ENCODE measurements at places on chromosomes 5 and 9.

DNA sequence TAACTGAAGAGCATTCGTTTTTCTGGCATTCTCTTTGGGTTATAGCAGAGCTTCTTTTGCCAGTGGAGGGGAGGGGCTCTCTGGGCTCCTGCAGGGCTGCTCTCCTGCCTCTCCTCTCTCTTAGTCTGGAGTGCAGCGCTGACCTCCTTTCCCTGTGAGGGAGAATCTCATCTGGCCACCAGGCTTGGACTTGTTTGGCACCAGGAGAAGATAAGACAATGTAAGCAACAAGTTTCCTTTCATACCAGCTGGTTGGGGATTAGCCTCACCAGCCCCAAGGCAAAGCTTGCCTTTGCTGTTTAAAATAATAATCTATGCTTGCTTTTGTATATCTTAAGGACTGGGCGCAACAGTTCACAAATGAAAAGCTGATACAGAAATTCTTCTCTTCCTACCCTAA is 196.4 kb downstream of the TLE4 start:
- no peak for DNase-seq

DNA sequence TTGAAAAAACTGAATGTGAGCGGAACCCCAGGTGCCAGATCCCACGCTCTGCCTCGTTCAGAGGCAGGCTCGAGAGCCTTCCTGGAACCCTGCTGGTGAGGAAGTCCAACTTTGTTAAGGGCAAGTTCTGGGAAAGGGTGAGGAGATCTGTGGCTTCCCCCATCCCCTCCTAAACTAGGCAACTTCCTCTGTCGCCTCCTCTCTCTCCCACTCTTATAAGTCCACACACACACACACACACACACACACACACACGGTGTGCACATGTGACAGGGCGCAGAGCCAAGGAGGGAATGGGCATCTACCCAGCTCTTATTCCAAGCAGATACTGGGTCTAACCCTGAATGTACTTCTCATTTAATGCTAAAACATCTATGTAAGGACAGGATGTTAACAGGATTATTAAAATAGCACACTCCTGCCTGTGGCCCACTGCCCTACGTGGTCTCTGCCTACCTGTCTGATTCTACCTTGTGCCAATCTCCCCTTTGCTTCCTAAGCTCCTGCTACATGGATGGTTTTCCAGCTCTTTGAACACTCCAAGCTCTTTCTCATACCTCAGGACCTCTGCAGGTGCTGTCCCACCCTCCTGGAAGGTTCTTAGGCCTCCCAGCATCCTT is 72.4 kb upstream of the FBXW11 start:
- DNase-seq = no peak

- no peak for DNase-seq
These were observed 135.9 kb upstream of the RAD23B start for GRCh38 chr9:107147134-107147533.

GRCh38 chr5:34916518-34916917 is 1.0 kb downstream of the BRIX1 start:
- DNase-seq = no peak

GRCh38 chr9:116066221-116066620 is 87.4 kb upstream of the PAPPA start:
- no peak for DNase-seq

DNA sequence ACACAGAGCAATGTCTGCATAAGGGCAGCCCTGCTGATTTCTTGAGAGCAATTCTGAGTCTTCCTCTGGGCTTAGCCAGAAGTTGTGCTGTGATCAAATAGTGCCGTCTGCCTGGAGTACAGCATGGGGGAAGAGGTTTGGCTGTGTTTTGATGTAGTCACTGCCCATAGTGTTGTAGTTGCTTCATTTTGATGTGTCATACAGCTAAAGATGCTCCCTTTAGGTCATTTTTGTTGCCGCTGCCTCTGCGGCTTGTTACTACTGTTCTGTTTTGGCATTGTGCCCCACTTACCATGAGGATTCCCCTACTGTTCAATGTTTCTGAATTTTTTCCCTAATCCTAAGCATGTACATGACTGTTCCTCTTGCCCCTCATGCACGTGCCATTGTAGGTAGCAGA is 23.0 kb downstream of the SLC36A1 start:
- DNase-seq = no peak

DNA sequence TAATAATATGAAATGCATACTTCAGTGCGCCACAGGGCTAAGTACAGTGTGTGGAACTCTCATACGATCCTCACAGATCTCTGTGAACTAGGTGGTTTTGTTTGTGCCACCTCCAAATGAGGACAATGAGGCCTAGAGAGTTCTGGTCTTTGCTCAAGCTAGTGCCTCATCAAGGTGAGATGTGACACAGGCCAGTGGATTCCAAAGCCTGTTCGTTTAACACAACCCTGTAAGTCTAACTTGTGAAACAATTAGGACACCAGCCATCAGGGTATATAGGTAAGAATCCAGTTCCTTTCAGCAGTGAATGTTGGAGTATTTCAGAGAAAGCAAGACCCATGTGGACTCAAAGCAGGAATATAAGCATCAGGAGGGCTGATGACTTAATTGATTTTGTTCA is 130.7 kb upstream of the GAS1 start:
- no peak for DNase-seq

- no peak for DNase-seq
These were observed 66.7 kb upstream of the FOXE1 start for GRCh38 chr9:97786341-97786740.

GRCh38 chr5:129245489-129245888 is 150.9 kb downstream of the ISOC1 start:
- DNase-seq = no peak

GRCh38 chr5:58153255-58153654 is 306.6 kb downstream of the PLK2 start:
- DNase-seq = no peak

DNA sequence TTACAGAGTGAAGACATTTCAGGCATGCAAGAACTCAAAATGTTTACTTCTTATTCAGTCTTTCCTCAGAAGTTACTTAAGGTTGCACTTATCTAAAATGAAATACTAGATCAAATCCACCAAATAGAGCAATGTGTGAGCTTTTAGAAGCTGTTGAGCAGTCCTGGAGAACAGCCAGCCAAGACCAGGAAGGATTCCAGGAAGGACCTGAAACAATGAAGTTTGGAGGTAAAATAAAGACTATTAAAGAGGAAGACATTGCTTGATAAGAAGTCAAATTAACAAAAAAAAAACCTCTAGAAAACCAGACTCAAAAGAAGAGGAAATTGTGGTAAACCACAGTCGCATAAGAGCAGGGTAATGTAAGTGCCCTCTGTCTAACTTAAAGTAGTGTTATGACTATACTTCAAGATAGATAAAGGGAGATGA is 156.2 kb upstream of the S1PR3 start:
- DNase-seq = no peak

DNA sequence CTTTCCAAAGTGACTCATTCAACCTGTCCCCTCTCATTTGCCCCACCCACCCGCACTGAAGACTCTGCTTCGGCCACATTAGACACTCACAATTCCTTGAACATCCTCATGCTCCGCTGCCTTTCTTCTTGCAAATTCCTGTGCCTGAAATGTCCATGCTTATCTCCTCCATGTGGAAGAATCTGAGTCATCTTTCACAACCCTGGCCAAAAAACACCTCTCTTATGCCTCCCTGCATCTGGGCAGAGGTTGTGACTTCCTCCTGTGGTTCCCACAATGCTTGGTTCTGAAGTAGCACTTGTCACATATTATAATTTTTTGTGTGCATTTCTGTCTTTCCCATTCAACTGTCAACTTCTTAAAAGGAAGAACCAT is 238.6 kb downstream of the ENC1 start:
- no peak for DNase-seq

GRCh38 chr5:6403416-6403815 is 25.1 kb upstream of the MED10 start:
- DNase-seq = no peak

- DNase-seq = no peak
These were observed 233.7 kb downstream of the SMARCA2 start for GRCh38 chr9:2248768-2249265.

DNA sequence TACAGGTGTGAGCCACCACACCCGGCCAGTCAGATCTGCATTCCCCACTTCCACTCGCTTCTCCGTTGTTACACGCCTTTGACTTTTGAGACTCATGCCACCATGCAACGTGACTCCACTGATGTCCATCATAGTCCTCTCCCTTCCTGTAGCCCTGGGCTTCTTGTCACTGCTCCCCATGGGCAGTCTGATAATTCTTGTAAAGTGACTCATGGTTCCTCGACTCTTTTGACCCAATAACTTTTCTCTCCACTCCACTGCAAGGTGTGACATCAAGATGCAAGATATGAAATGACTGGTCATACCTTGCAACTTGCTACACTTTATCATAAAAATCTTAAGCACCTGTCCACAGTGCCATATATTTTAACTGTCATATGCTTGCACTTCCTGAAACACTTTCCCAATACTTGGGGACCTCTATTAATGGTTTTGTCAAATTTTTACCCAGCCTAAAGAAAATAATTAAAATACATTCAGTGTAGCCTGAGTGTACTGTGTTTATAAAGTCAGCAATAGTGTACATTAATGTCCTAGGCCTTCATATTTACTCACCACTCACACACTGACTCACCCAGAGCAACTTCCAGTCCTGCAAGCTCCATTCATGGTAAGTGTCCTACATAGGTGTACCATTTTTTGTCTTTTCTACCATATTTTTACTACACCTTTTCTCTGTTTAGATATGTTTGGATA is 18.6 kb upstream of the ANKRD18A start:
- no peak for DNase-seq

GRCh38 chr9:113479174-113479621 is 15.7 kb downstream of the RGS3 start:
- DNase-seq = no peak

DNA sequence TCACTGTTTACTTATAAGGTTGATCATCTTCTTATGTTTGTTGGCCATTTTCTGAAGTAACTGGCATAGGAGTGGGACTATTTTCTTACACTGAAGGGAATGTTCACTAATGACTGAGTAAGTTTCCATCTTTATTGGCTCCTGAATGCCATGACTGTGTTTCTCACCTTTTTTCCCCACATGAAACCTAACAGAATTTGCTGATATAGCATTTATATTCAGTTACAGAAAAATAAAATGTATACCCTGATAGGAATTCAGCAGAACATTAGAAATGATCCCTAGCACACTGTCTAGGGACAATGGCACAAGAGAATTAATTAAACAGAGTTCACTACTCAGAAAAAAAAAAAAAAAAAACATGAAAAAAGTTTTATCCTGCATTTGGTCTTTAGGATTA is 1465.1 kb upstream of the C9orf72 start:
- DNase-seq = no peak

DNA sequence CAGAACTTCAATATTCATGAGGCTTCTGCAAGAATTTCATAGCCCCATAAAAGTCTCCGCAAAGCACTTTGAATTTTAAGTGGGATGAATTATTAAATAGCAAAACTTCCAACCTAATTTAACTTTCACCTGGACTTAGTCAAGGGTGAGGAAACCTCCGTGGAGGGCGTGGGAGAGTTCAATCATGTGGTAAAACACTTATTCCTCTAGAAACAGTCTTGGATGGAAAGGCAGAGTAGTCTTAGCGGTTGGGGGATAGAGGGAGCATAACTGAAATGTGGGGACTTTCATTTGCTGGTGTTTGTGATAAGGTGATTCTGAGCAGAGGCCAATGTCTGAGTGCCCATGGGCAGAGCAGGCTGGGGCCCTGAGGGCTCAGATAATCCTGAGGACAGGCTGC is 241.9 kb downstream of the IRX1 start:
- DNase-seq = no peak

DNA sequence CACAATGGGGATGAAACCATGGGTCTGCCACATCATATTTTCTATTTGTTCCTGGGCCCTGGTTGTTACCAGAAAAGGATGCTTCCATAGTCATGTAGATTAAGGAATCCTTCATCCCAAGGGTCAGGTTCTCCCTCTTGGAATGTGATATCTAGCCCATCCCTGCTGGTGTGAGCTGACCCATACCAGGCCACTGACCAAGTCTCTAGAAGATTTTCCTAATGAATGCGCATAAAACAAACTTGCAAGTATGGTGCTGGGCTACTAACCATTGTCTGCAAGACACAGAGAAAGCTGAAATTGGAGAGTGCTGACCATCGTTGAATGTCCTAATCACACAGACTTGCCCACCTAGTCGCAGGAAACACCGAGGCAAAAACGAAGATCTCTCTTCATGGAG is 972.6 kb downstream of the EFNA5 start:
- no peak for DNase-seq

DNA sequence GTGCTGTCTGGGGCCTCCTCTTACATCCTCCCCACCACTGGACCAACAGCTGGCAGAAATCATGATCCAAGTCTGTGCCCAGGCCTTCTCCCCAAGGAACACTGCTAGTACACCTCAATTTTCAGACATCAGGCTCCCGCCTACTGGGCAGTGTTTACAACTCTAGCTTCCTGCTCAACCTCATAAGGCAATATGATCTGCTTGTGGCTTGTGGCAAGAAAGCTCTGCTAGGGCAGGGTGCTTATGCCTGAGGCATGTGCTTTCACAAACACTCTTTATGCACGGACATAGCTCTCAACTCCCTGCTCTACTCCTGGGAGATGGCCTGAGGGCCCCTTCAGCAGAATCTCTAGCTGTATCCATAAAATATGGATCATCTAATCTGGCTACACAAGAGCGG is 32.5 kb downstream of the SH3TC2 start:
- DNase-seq = no peak

DNA sequence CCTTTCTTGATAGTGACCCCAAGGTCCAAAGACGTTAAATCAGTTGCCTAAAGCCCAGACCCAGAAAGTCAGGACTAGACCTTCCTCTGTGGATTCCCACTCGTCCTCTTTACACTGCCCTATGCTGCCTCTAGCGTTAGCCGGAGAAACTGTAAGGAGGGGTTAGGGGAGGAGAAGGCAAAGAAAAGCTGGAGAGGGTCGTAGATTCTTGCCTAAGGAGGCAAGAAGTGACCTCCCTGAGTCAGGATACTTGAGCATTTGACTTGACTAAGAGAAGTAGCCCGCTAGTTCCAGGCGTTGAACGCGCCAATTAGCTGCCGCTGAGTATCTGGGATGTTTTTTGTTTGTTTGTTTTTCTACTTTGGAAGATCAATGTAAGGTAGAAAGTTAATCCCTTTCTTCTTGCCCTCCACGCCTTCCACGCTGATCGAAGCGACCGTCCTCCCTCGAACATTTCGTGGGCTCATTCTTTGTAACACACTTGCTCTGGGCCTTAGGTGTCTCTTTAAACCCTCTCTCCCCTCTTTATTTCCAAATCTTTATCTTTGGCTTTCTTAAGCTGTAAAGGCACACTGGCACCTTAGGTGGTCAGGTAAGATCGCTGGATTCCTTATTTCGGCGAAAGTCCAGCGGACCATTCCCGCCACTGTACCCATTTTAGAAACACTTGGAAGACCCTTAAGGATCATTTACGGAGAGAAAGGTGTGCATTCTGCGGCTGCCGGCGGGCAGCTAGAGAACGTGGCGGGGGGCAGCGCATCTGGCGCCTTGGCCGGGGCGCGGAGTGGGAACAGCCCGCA is 5.1 kb upstream of the RGMB start:
- DNase-seq = no peak

GRCh38 chr9:123175854-123176629 is 92.3 kb downstream of the STRBP start:
- DNase-seq = no peak

DNA sequence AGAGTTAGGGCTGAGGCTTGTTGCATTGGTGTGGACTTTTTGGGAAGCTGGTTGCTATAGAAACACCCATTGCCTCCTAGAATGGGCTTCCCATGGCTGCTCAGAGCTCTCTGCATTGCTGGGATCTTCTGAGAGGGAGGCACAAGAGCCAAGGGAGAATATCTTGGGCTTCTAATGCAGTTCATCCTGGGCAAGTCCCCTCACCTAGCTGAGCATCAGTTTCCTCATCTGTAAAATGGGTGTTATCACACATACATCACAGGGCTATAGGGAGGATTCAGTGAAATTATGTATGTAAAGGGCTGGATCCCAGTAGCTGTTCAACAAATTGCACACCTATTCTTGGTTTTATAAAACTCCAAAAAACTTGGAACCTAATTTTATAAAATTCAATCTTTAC is 106.1 kb upstream of the ALDH1B1 start:
- DNase-seq = no peak
